ENCODE measurements at places on chromosomes 5 and 9.

DNA sequence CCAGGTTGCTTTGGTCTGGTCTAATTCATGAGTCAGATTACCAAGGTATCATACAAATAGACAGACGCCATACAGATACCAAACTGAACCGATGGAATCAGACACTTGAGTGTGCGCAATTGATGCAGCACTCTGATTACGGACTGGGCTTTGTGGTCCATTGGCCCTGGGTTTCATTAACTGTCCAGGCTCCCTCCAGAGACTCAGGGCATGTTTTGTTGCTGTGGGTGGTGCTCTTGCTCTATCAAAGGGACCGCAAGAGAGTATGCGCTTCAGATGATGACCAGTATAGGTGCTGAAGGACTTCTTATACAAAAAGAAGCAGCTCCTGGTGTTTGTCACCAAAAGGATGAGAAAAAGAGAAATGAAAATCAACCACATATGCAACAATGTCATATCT lies 36.9 kb upstream of the ANKRD55 start:
- peak; percentile 14 for DNase-seq

GRCh38 chr9:37534901-37535300 lies 41.3 kb downstream of the FBXO10 start:
- no peak for DNase-seq

- peak; percentile 57 for DNase-seq
These were observed 122.6 kb downstream of the APBA1 start for GRCh38 chr9:69549310-69550202.

DNA sequence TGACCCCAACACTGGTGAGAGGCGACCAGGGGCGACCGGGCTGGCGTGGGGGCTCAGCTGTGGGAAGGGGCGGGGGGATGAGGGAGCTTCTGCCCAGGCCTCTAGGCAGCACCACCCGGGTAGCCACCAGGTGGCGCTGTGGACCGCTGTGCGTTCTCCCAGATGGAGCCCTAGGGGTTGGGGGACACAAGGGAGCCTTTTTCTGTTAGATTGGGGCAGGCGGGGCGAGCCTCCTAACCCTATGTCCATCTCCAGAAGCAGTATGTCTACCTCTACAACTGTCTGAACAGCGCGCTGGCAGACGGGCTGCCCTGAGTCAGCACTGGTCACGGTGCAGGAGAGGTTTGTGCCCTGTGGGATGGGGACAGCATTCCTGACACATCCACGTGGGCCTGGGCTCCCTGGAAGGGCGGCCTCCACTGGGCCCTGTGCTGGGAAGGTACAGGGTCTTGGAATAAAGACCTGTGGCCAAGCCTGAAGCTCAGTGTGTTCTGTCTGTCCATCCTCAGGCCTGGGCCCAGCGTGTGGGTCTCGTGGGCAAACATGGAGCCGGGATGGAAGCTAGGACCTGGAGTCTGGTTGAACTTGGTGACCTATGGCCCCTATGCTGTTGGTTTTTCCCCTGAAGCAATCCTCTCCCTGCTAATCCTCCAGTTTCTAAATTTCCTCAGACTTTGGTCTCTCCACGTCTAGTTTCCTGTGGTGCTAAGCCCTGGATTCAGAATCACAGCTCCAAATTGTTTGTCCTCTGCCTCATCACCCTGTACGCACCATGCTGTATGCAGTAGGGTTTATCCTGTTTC lies 23.1 kb upstream of the SPTLC1 start:
- DNase-seq, result peak; percentile 74

DNA sequence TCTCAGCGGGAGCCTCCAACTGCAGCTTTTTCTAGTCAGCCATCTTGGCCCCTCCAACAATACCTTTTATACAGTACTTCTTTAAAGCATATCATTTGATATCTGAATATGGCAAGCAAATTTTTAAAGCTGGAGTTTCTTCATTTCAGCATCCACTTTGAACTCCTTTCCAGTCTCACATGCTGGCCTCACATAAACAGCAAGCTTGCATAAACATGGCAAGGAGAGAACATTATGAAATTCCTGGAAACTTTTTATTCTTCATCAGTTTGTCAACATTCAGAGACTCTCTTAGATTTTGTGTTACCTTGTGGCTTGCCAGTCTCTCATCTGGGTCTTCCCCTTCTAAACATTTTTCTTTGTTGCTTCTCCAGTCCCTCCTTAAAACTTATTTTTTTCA lies 745.3 kb downstream of the NR2F1-AS1 start:
- no peak for DNase-seq

GRCh38 chr5:42767491-42768105 lies 11.0 kb downstream of the CCDC152 start:
- DNase-seq, result no peak

DNA sequence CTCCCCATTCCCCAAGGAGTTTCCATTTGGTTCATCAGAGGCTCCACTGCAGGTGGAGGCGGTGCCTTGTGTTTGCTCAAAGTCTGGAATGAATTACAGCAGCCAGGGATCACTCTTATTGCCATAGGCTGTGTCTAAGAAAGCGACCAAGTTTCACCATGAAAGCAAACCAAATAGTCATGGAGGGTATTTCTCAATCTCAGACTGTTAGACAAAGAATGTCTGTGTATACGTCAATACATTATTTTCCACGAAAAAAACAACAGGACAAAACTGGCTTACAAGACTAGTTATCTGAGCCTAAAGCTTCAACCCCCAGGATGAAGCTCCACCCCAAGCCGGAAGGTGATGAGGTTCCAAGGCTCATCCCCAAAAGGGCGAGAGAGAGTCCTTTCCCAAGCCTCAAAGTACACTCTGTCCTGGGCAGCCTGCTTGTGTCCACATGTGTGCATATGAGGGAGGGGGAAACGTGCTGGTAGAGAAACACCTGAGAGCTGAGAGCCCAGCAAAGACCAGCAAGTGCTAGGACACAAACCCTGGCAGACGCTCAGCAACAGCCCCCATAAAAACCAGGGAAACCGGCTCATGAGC lies 4.3 kb downstream of the B4GALT1 start:
- no peak for DNase-seq

All from G401 (cell line).